ENCODE measurements at places on chromosomes 11 and 22.

- DNase-seq = no peak
Observed at GRCh38 chr11:78669249-78669648, 94.6 kb upstream of the NARS2 start.

DNA sequence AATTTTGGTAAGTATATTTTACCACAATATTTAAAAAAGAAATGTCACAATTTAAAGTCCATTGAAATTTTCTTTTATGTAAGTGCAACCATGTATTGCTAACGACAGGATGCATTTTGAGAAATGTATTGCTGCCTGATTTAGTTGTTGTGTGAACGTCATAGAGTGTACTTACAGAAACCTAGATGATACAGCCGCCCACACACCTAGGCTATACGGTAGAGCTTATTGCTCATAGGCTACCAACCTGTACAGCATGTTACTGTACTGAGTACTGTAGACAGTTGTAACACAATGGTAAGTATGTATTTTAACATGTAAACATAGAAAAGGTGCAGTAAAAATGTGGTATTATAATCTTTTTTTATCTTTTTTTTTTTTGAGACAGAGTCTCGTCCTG lies 48.1 kb downstream of the CBL start:
- no peak for DNase-seq

GRCh38 chr11:113351068-113351450 lies 36.5 kb upstream of the ANKK1 start:
- DNase-seq = no peak

DNA sequence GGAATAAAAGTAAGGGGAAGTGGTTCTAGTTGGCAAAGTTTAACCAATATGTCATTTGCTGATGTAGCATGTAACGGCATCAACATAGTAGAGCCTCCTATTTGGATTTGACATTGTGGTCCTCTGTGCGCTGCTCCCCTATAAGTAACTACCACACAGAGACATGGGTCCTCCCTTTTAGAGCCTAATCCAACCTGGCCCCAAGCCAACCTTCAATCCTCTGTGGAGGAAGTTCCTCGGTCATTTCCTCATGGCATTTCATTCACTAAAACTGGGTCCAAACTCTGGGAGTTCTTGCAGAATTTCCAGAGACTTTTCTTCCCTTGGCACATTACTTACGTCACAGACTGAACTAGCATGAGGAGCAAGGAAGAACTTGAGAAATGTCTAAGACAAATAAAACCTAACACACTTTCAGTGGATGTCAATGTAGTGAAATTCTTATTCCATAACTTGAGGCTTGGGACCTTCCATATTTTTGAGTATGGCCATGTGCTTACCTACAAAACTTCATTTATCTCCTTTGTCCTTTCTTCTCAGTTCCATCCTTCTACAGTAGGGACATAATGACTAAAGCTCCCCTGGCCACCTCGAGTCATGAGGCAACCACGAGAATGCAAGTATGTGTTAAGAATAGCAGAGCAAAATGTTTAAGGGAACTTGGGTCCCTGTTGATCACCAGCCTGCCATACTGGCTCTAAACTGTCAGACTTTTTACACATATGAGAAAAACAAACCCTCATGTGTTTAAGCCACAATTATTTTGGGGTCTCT lies 34.7 kb downstream of the MMP20 start:
- DNase-seq = no peak

GRCh38 chr11:36558571-36559413 lies 9.0 kb upstream of the RAG1 start:
- no peak for DNase-seq

GRCh38 chr11:12269446-12270214 lies 107.7 kb upstream of the PARVA start:
- no peak for DNase-seq

DNA sequence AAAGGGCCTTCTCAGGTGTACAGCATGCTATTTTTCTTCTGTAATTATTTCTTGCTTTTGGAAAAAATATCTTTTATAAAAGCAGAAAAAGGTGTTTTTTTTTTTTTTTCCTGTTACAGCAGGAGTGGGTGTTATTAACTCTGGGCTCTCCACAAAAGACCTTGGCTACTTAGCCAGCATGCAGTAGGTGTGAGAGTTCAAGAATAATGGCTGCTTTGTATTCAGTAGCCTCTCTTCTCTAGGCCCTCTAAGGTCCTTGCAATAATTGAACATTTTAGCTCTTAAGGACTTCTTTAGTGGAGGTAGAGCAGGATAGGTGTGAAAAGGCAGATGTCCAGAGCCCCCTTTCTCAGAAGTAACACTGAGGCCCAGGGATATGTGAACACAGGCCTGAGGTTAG lies 3.4 kb downstream of the ELF5 start:
- DNase-seq = no peak

GRCh38 chr11:112811783-112812182 lies 149.4 kb upstream of the NCAM1 start:
- no peak for DNase-seq

DNA sequence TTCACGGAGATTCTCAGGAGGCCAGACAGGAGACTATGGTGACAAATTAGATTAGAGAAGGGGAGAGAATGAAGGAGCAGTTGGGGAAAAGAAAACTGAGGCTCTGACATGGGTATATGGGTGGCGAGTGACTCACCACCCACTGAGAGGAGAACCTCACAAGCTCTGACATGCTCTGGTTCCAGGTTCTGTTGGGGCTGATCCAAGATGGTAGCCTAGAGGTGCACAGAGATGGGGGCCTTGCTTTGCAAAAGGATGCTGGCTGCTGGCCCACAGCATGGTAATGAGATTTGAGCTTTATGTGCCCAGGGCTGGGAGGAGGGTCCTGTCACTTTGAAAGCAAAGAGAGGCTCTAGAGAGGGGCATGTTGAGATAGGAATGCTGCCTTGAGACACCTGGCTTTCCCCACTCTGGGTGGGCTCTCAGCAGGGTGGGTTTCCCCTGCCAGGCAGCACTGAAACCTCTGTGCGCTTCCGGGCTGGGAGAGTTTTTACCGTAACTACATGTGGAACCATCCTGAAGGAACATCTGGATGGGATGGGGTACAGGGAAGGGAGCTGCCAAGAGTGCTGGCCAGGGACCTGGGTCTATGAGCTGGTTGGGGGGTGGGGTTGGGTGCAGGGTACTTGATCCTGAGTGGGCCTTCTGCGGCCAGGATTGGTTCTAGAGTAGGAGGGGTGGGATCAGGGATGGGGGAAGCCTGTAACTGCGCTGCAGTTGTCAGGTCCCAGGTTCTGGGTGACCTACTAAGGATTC lies 1.2 kb upstream of the GRK2 start:
- no peak for DNase-seq

GRCh38 chr11:36532941-36533601 lies 23.0 kb upstream of the TRAF6 start:
- no peak for DNase-seq

GRCh38 chr22:21642584-21643448 lies 714 bp downstream of the SDF2L1 start:
- no peak for DNase-seq

DNA sequence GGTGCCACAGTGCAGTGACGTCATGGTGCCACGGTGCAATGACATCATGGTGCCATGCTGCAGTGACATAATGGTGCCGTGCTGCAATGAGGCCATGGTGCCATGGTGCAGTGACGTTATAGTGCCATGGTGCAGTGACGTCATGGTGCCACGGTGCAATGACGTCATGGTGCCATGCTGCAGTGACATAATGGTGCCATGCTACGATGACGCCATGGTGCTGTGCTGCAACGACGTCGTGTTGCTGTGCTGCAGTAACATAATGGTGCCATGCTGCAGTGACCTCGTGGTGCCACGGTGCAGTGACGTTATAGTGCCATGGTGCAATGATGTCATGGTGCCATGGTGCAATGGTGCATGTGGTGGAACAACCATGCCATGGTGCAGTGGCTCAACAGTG lies 45.3 kb downstream of the DHCR7 start:
- no peak for DNase-seq

DNA sequence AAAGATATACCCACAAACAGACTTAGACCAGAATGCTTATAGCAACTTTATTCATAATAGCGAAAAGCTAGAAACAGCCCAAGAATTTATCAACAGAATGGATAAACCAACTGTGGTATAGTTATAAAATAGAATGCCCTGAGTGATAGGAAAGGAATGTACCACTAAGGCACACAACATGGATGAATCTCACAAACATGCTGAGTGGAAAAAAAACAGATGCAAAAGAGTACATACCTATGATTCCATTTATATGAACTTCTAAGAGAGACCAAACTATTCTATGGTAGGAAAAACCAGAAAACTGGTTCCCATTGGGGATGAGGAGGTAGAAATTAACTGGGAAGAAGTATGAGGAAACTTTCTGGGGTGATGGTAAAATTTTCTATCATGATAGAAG lies 40.4 kb upstream of the GRIK4 start:
- no peak for DNase-seq

DNA sequence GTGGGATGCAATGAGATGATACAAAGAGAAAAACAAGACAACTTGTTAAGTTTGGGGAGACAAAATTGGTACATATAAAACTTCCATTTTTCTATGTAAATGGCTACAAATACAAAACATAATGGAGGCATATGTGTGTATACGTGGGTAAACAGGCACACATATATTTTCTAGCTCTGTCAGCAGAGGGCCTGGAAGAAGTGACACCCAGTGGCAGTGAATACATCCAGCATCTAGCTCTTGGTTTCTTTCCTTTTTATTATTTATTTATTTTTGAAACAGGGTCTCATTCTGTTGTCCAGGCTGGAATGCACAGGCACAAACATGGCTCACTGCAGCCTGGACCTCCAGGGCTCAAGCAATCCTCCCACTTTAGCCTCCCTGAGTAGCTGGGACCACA lies 5.0 kb upstream of the RASL10A start:
- DNase-seq = no peak

DNA sequence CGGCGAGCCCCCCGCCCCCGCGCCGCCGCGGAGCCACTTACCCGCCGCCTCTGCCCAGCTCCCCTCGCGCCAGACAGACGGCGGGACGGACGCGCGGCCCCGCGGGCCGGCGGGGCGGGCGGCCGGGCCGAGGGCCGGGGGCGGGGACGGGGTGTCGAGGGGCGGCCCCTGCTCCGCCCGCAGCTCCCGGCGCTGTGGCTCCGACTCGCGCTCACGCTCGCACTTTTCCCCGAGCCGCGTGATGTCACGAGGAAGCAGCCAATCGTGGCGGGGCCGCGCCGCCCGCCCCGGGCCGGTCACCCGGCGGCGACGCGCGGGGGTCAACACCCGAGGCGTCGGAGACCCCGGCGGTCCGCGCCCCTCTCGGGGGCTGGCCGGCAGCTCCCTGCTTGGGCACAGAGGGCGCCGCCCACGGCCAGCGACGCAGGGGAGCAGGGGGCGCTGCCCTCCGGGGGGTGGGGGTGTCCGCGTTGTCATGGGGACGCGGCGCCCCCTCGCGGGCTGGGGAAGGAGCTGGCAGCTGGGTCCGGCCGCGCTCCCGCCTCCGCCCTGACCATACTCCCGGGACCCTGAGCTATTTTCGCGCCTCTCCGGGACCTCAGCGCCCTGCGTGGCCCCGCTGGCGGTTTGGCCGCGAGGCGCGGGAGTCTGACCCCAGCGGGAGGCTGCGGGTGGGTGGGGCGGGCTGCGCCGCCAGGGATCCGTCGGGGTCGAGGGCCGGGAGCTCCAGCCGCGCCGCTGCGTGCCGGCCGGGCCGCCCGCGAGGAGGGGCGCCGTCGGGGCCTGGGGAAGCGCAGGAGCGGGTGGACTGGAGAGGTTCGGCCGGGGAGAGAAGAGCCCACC lies at the start of gene CHRM4:
Gene CHRM4, minus strand, starts transcription at position 199 of the 843 bp plus-strand sequence. CDS start 5,219 bp downstream, outside the sequence.
- no peak for DNase-seq

GRCh38 chr11:119029340-119030028 lies 1.2 kb downstream of the SLC37A4 start:
- no peak for DNase-seq

DNA sequence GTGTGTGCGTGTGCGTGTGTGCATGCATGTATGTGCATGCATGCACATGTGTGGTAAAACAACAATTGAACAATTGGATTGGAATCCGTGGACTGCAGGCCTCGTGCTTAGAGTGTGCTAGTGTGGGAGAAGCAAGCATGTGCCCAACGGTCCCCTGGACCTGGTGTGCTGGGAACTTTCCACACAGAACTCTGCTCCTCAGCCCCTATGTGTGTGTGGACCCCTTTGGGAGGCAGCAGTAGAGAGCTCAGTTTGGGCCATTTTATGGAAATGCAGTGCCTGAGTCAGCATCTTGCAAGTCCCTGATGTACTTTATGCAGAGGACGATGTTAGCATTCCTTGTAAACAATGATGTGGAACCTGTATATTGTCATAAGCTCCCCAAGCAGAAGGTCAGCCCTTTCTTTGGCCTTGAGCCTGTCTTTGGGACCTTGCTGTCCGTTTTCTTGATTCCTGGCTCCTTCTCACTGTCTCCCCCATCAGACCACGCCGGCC lies 167.3 kb downstream of the TBC1D22A start:
- no peak for DNase-seq

- no peak for DNase-seq
Observed at GRCh38 chr11:108824545-108824944, 159.7 kb downstream of the DDX10 start.

DNA sequence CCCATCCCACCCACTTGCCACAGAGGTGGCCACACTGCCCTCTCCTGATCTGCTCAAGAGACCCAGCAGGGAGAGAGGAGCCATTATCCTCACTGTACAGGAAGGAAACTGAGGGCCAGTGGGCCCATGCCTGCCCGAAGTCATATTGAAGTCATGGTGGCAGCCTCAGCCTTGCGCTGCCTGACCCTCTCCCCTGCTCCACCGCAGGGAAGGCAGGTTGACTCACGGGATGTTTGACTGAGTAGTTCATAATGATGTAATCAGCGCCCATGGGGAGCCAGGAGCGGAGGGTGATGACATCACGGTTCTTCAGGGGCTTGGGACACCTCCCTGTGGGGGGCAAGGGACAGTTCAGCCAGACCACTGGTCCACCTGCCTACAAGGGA lies 6.1 kb upstream of the ARAP1 start:
- no peak for DNase-seq

- DNase-seq = no peak
Observed at GRCh38 chr22:35894464-35894878, 134.2 kb downstream of the RBFOX2 start.

DNA sequence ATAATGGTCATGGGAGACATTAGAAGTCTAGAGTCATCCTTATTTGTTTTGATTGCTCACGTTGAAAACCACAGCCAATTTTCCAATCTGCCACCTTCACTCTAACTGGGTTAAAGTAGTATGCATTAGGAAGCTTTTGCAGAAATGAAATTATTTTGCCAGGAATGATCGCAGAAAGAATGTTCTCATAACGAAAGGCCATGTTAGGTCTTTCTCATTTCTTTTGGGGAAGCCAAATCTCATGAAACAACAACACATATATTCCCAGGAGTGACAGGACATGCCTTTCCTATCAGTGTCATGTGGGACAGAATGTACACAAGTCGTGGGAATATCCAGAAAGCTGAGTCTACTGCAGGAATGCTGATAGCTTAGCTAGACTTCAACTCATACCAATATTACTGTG lies 386.3 kb downstream of the AASDHPPT start:
- no peak for DNase-seq

DNA sequence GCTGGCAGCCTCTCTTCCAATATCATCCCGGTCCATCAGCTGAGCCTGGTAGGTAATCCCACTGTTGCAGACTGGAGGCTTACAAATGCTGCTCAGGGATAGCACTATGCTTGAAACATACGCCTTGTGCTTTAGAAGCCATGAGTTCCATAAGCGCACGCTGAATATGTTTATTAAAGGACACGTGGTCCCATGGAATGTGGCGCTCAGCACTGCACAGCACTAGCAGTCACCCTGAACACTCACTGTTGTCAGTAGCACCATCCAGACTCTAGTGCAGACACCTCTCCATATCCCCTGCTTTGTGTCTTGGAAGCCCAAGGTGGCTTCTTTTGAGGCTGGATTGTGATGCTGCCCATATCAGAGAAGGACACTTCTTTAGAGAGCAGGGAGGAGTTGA lies 120.9 kb downstream of the MAML2 start:
- DNase-seq = no peak

All from hindlimb muscle (tissue), 1 donor.